ENCODE measurements at places on chromosomes 2 and 18. TPM values are rescaled to one million over a fixed set of nuclear protein-coding genes. Genes with fewer than 3 reads are reported as not detected.

Gene ZC3H6
- polyA plus RNA-seq = 8.1 TPM

Gene C2orf66
- polyA plus RNA-seq = 0.15 TPM

Gene TFPI
- polyA plus RNA-seq = 51.9 TPM

- DNase-seq = no peak
Observed at GRCh38 chr2:55916473-55917049, 7.0 kb downstream of the EFEMP1 start.

DNA sequence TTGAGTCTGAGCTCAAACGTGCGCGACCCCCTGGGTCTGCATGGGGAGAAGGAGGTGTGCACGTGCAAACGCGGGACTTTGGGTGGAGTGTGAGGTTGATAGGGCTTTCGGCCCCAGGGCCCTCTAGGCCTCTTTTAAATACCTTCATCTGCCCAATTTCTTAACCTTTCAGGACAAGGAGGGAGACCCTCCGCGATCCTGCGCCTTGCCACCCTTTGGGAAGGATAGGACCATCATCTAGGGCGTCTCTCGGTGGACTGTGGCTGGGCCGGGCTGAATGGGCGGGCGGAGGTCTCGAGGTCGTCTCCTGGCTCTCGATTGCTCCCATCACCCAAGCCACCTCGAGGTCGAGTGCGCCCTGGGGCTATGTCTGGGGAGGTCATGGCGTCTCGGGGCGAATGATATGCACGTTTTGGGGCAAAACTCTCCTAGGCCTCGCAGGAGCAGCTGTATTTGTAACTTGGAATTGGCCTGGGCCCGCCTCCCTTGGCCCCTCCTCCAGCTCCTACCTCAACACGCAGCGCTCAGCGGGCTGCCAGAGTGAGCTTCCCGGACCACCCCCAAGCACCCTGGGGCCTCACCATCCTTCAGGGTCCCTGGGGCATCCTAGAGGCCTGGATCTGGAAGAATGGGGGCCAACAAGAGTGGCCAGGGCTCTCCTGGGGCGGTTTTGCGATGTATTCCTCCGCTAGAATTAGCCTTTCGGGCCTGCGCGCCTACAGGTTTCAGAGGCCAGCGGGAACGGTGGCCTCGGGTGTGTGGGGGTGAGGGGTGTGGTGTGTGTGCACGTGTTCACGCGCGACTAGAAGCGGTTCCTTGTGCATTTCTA, 8.7 kb upstream of the SIX3 start:
- no peak for DNase-seq

DNA sequence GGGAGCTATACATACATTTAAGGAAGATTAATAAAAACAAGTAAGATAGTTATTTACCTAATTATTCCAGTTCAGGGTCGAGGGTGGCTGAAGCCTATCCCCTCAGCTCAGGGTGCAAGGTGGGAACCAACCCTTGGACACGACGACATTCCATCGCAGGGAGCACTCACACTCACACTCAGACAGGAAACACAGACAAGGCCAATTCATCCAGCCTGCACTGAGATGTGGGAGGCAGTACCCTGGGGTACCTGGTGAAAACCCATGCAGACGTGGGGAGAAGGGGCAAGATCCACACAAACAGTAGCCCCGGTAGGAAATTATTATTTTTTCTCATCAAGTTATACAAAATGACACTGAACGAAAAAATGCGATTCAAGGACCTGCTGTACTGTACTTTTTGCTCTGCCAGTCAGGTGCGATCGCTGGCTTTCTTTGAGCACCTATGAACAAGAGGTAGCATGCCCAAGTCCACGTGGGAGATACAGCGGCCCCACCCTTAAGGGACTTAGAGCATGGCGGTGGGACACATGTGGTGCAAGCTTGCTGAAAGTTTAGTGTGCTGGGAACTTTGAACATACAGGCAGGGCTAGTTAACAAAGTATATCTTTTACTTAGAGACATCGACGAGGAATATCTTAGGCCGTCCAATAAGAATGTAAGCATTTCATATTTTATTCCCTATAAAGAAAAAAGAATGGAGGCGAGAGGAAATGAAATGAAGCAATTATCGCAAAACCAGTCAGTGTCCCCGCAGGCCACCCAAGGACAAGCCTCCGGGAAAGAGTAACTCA, 624 bp downstream of the METTL8 start:
- no peak for DNase-seq

- DNase-seq = no peak
Observed at GRCh38 chr2:6203291-6203959, 511.2 kb downstream of the SOX11 start.

GRCh38 chr2:1104364-1104763, 153.7 kb downstream of the SNTG2 start:
- no peak for DNase-seq

Measured in muscle of arm (tissue), 14 donors.